Inflammatory macrophage (primary cell): ENCODE measurements at places on chromosomes 5 and 9.

GRCh38 chr5:132667761-132668705, 5.8 kb upstream of the IL4 start:
- DNase-seq, result no peak

GRCh38 chr5:113115956-113116355, 139.4 kb downstream of the DCP2 start:
- no peak for DNase-seq

DNA sequence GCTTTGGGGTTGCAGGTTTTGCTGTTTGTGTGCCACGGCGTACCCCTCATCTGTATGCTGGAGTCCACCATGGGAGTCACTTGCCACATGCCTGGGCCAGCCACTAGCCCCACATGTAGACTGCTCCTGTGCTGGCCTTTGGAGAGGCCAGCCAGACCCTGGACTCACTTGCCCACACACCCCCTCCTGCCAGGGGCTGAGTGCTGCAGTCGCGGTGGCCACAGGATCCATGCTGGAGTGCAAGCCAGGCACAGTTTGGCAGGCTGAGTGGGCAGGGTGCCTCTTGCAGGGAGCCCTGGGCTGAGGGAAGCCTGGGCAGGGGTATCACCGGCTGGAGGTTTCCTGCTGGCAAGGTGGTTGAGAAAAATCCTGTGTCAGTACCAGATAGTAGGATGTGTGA, 25.6 kb upstream of the GCNT1 start:
- no peak for DNase-seq

GRCh38 chr9:136784997-136785361, 6.2 kb upstream of the TMEM141 start:
- no peak for DNase-seq

DNA sequence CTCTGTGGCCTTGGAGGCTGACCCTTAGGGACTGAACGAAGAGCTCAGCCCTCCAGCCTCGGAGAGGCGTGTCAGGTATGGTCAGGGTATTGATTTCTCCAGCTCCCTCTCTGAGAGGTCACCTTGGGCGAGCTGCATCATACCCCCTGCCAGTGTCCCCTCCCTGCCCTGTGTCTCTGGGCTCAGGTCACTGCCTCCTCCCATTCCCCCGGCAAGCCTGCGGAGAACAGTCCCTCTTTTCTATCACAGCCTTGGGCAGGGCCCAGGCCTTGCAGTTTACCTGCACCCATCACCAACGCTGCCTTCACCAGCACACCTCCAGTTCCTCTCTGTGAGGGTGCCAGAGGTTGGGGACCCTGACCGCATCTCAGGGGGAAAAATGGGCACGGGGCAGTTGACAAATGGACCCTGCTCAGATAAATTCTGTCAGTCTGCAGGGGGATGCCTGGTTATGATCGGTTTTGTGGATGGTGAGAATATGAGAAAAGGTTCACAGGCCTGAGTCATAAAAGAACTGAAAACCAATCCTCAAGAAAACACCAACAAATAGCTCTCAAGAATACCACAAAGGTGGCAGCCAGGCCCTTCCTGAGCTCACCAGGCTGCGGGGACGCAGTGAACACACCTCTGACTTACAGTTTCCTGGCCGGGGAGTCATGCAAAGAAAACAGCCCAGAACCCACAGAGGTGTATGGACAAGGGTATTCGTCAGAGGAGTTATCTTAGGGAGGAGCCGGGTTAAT, 24.7 kb upstream of the RXRA start:
- no peak for DNase-seq

GRCh38 chr9:131276094-131276888, at the start of gene FAM78A:
Gene FAM78A (minus strand): TSS chr9:131276510. CDS start chr9:131276179, 331 bp downstream.
- DNase-seq, result peak; percentile 86

DNA sequence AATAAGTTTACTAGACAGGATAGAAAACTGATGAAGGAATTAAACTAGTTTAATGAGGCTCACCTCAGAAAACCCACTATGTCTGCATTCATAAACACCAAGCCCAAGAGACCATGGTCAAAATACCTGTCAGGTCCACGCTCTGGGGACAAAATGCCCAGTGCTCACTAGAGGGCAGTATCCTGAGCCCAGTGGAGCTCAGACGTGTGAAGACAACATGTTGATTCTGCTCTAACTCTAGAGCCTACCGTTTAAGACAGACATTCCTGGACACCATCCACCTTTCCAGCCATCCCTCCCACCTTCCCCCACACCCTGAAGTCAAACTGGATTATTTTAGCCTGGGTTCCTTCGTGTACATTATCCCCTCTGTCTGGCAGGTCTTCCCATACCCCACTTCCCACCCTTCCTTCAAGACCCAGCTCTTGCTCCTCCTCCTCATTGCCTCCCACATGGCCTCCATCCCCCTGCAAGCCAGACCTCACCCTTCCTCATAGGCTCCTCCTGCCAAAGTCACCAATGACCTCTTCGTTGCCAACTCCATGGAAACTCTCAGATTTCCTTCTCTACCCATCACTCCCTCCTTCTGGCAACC, 142.3 kb upstream of the FSTL4 start:
- DNase-seq, result peak; percentile 30

- DNase-seq, result no peak
These were observed 53.0 kb upstream of the SIMC1 start for GRCh38 chr5:176185133-176185733.

DNA sequence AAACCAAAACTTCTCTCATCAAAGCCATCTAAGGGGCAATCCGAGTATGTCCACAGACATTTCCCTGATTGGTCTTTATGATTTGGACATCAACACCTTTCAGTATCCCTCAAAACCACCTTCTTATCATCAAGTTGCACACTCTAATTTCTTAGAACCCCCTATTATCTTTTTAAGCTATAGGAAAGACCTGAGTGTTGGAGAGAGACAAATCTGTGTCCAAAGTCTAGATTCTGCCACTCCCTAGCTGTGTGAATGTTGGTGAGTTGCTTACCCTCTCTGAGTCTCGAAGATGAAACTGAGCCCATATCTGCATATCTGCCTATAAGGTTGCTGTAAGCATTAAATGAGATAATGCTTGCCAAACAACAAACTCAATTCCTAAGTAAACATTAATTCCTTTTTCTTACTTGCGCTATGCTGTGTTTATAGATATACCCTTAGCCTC, 159.1 kb downstream of the DOCK8 start:
- no peak for DNase-seq

DNA sequence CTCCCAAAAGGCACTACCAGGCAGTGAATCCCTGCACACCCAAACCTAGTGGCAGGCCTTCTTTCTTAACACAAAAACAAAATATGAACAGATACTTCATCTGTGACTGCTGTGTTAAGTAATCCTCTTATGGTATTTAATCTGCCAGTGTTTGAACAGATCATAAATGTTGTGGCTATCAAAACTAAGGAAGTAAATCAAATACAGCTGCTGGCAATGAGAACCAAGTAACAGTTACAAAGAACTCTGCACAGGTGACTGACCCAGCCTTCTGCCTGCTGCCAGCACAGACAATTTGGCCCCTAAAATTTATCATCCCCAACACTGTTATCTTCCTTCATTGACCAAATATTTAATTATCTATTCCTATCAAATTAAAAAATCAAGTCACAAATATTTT, 78.0 kb downstream of the GNAQ start:
- no peak for DNase-seq

DNA sequence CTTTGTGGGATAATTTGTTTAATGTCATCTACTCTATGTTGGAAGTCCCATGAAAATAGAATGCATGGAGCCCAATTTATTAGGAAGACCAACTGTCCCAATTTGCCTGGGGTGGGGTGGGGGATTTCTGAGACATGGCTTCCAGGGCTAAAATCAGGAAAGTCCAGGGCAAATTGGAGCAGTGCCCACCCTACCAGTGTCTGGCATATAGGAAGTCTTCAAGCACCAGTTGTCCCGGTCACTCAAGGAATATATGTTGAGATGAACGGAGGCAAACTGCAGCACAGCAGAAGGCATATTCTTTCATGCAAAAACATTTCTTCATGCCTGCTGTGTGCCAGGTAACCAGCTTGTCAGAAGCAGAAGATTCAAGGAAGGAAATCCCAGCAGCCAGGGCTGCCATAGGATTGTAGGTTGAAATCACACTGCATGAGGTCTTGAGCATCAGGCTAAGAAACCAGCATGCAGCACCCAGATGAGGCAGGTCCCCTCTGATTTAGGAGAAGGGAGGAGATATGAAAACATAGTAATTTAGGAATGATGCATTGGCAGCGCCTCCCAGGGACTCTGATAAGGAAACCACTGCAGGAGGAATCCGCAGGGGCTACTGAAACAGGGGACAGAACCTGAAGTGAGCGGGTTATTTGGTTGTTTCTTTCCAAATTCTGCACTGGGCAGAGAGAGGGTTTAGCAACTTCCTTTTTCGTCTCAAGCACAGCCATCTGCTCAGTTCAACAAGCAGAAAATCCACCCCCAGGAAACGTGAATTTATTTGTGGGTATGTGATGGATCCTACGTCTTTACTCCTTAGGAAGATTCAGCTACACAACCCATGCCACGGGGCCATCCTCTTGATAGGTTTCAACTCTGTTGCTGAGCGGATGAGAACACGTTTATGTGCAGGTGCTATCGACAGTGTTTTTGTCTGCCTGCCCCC, 112.6 kb upstream of the CPEB4 start:
- DNase-seq, result peak; percentile 81

DNA sequence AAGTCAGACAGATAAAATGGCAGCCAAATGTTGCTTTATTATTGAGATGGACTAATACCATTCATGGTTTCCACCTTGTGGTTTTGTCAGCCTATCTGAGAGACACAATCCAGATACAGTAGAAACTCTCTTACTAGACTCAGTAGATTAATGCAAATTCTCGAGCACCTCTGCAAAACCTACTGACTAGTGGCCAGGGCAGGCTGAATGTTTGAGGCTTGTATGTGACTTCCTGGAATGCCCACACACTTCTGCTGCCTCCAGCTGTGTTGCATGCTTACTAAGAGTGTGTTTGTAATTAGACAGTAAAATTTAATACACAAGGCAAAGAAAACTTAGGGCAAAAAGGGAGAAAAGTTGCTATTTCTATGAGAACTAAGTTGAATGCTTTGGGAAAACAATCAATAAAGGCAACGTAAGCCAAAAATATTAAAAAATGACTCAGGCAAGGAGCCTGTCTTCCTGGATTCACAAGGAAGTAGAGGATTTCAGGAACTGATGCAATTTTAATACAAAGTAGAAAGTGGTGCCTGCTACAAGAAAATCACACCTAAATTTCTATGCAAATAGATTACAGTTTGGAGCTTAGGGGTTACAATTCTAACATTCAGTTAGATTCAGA, 30.2 kb upstream of the CCNG1 start:
- DNase-seq, result peak; percentile 60

GRCh38 chr9:124626276-124626675, 119.1 kb upstream of the NR5A1 start:
- no peak for DNase-seq
